ENCODE measurements at places on chromosomes 2 and 18.

DNA sequence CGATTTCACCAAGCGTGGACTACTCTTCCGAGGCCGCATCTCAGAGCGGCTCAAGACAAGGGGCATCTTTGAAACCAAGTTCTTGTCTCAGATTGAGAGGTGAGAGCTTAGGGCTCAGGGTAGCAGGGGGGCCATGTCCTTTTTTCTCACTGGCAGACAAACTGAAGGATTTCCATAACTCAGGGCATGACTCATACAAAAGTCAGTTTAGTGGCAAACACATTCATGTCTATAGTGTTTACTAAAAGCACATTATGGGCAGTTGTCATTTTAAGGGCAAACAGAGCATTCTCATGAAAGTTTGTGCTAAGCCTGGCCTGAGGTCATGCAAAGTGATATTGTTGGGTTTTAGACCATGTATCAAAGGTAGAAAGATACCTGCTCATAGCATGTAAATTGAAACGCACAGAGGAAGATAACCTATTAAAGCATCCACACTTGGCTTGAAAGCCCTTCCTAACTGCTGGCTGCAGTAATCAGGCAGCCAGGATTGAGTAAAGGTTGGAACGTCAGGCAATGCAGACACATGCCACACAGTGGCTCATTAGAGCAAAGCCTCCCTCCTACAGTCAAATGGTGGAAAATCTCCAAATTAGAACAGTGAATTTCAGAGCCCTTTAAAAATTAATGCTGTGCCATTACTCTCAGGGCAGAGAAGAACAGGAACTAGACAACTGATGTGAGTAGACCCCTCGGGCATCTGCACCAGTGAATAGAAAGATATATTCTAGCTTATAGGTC, 54.2 kb downstream of the HK2 start:
- DNase-seq, result no peak

- DNase-seq, result no peak
Observed at GRCh38 chr2:215826838-215827441, 186.4 kb downstream of the MREG start.

DNA sequence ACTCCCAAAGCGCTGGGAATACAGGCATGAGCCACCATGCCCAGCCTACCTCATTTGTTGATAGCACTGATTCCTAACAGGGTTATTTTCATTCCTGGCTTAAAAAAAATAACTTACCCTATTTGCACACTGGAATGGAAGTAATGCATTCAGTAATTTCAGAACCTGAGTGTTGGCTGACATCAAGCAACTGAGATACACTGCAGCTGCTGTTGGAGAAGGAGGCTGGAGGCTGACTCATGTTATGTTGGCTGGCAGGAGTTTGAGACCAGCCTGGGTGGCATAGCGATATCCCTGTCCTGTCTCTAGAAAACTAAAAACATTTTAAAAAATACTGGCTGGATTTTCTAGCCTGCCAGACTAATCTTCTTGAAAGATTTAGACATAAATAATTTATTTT, 385.1 kb upstream of the MEX3C start:
- no peak for DNase-seq

DNA sequence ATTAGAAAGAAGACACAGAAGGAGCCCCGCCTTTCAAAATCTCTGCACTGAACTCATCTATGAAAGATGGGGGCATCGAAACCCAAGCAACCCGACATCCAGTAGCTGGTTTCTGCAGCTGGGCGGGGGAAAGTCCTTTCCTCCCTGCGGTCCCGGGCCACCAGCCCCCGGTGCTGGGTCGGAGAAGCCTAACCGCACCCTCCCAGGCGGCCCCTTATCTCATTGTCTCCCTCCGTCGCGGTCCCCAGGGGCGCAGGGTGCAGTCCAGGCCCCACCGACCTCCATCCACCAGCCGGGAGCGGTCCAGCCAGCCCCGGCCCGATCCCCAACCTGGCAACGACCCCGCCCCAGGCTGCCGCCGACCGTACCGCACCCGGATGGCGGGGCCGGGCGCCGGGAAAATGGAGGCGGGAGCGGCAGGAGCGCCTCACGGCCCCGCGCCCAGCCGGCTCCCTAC, 452 bp downstream of the RAPH1 start:
- peak; percentile 43 for DNase-seq

- no peak for DNase-seq
Observed at GRCh38 chr2:44109166-44109565, 59.5 kb upstream of the PPM1B start.

DNA sequence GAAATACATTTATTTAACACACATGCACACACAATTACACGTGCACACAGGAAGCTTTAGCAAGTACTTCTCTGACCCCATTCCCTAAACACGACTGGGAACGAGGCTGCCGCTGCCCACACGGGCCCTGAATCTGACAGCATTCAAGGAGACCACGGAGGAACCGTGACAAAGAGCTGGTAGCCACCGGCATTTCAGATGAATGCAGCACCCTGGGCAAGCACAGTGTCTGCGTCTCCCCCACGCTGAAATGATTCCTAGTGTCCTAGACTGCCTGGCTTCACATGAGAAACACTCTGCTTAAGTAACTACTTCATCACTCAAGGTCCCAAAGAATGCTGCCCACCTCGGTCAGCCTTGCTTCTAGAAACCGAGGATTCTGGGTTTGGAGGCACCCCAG, 95.0 kb downstream of the HDAC4 start:
- DNase-seq, result no peak

DNA sequence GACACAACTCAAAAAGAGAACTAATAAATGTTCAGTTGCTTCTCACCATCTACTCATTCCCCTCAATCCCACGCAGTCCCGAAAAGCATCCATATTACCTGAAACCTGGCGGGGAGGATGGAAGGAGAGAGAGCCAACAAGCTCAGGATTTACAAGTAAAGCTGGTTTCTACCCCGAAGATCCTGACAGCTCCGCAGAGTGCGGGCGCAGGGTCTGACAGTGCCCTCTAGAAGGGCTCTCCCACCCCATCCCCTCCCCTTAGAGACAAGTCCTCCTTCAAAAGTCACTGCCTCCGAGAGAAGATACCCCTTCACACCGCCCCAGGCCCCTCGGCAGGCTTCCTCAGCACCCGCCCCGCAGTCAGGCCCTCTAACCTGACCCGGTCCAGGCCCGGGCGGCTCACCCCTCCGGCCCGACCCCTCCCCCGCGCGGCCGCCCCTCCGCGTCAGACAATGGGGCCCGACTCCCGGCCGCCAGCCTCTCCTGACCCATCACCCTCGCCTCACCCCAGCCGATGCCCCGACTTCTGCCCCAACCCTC, 550 bp downstream of the RAB1A start:
- DNase-seq, result peak; percentile 35

DNA sequence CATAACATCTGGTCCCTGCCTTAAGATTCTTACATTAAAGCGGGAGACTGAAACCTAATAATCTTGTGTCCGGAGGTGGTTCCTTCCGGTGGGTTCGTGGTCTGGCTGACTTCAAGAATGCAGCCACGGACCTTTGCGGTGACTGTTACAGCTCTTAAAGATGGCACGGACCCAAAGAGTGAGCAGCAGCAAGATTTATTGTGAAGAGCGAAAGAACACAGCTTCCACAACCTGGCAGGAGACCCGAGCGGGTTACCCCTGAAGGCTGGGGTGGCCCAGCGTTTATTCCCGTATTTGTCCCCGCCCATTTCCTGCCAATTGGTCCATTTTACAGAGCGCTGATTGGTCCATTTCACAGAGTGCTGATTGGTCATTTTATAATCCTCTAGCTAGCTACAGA, 122.3 kb upstream of the SIX2 start:
- DNase-seq, result no peak

DNA sequence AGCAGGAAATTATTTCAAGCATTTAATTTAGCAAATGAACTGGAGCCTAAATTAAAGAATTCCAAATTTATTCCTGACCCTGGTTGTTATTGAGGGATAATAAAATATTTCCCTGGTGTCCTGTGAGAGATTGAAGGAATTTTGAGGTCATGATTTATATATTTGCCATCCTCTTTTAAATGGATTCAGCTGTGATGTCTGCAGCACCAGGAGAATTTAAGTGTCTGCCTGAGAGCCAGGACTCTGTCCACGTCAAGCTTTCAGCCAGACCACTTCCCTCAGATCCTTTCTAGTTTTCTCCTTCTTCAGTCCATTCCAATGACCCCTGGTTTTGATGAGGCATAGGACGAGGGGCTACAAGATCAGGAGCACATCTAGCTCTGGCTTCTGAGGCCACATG, 59.9 kb downstream of the INO80C start:
- no peak for DNase-seq

GRCh38 chr2:223797811-223798721, 39.3 kb downstream of the AP1S3 start:
- DNase-seq, result no peak

All from activated CD4-positive, alpha-beta T cell treated with anti-CD3 and anti-CD28 coated beads, Interleukin-10, Interleukin-2, amounts not matched to agents 100 ng/mL and 50 ng/mL, durations not matched to agents 16 hours and 8 hours (primary cell).